ENCODE measurements at places on chromosomes 11 and 22.

- DNase-seq = no peak
Observed at GRCh38 chr22:48919187-48919590, 908.5 kb downstream of the BRD1 start.

DNA sequence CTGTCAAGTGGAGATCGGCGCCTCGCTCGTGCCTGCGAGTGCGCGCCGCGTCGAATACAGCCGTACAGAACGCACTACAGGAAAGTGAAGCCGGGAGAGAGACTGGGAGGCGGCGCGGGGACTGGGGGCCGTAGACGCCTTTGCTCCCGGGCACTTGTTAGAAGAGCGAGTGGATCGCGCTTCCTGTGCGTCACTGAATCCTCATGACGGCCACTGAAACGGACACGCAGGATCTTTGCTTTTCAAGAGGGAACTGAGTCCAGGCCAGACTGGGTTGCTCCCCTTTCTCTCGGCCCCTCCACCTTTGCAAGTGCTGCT, 314 bp downstream of the RIC8A start:
- no peak for DNase-seq

DNA sequence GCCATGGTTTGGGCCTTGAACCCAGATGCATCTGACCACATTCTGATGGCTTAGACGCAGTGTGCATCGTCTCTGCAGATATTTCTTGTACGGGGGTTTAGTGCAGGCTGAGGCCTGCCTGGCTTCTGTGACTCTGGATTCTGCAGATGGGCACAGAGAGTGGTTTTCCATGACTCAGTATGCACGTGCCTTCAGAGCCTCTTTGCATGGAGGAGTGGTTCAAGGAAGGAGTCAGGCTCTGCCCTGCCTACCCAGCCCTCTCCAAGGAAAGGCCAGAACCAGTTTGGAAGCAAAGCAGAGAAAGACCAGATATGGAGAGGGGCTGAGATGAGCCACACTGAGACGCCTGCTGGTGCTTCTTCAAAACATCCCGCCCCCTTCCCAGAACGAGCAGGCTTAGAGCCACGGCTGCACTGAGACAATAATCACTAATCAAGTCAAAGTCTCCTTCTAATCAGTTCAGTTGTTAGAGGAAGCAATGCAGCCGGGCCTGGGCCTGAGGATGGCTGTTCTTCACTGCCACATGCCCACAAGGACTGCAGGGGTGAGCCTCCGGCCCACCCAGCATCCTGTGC, 308.9 kb downstream of the NXPE2 start:
- DNase-seq = no peak

DNA sequence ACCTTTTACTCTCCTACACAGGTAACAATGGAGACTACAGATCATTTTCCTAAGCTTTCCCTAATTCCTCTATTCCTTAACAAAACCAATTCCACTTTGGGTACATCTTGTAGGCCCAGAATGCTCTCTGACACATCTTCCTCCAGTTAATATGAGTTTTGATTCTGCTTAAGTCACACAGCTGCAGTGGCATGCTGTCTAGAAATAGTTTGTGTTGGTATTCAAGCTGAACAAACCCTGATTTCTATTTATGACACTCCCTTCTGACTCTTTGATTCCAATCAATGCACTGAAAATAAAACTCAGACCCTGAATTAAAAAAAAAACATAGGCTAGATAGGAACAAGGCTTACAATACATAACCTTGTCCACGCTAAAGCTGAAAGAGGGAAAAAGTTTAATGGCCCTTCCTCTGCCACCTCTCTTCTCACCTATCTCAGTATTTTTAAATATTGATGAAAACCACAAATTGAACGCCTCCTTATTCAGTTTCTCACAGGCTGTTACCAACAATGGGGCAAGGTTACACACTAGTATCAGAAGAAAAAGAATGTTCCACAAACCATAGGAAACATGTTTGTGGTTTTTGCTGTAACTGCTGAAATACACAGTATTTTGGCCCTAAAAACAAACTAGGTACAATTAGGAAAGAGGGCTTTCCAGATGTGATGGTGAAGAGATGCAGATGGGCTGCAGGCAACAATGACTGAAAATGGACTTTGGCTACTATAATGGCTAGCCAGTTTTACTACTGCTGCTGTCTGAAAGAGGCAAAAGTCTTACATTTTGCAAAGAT, 35.7 kb upstream of the GAB2 start:
- DNase-seq = no peak

- DNase-seq = no peak
Observed at GRCh38 chr11:119878990-119879389, 150.0 kb upstream of the NECTIN1 start.

DNA sequence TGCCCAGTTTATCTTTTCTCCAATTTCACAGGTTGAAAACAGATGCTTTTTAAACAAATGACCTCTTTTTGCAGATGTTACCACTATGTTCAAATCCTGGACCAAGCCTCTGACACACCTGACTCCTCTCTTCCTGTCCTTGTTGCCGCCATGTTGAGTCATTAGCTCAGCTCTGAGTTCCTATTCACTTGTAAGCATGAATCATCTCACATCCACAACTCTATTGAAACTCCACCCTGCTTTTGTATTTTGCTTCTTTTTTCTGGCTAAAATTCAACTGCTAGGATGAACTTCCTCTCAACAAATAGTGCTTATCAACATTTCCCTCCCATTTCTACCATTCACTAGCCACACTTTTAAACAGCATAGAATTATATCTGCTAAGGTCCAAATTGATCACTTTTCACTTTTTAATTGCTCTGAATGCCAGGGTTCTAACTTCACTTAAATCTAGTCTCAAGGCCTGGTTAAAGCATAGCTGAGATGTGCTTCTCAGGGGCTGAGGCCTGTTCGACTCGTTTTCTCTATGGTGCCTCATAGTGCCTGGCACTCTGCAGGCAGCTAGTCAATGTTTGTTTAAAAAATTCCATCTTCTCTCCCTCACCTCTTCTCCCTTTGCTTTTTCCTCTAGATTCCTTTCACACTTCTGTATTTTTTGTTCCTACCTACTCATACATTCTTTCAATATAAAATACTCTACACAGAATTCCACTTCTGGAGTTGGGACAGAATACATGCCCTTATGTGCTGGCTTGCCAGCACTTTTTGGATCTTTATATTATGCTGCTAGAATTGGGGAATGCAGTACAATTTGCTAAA, 3.9 kb downstream of the JOSD1 start:
- DNase-seq = no peak

Measured in NCI-H2029 treated with DMSO at 0.1 percent for 48 hours (cell line).